ENCODE measurements at places on chromosomes 12 and 14.

GRCh38 chr12:49233842-49234526 lies 30.9 kb upstream of the TUBA1C start:
- no peak for DNase-seq

DNA sequence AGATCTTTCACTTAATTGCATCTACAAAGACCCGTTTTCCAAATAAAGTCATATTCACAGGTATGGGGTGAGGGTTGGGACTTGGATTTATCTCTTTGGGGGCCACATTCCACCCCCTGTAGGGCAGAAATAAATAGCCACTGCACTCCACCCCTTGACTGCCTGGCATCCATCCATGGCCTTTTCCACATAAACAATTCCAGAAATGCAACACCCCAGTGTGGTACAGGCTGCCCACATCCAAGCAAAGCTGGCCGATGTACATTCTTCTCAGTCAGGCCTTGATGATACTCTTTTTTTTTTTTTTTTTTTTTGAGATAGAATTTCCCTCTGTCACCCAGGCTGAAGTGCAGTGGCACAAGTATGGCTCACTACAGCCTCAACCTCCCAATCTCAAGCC lies 12.9 kb downstream of the DGLUCY start:
- DNase-seq: no peak

- no peak for DNase-seq
These were observed 1353.2 kb downstream of the AACS start for GRCh38 chr12:126418400-126418799.

- no peak for DNase-seq
These were observed 78.8 kb upstream of the EVL start for GRCh38 chr14:99986396-99986795.

GRCh38 chr14:74425525-74426201 lies 347 bp downstream of the SYNDIG1L start:
- DNase-seq: no peak

DNA sequence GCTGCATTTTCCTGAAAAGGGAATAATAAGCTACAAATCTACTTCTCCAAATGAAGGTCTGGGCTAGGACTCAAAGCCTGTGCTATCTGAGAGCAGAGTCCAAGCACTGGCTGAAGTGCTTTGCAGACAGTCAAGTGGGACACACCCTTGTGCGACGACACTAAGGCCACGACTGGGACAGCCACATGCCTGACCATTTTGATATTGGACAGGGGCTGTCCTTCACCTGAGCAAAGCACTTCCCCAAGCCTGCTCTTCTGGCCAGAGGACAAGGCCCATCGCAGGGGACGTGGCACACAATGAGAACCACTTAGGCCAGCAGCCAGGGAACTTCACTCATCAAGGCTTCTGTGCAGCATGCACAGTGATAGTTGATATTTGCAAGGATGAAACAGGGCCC lies 71.4 kb downstream of the RBM19 start:
- no peak for DNase-seq

- DNase-seq: no peak
These were observed 21.9 kb downstream of the WIF1 start for GRCh38 chr12:65099182-65099581.

GRCh38 chr14:100727086-100727872 lies 587 bp downstream of the DLK1 start:
- DNase-seq: no peak

- no peak for DNase-seq
These were observed 397 bp downstream of the BDKRB1 start for GRCh38 chr14:96256407-96256806.

DNA sequence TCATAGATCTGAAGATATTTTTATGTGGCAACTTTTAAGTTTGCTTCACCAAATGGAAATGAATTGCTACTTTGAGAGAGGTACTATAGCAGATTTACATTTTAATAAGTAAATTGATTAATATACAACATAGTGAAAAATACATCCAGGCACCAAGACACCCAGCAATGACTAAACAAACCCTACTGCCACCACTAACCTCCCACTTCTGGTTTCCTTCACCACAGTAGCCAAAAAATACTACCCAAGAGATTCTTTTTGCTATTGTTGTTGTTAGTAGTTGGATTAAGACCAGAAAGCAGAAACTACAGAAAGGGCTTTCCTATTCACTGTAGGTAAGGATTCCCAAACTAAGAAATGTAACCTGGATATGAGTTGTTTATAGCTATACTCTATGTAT lies 54.1 kb downstream of the COCH start:
- no peak for DNase-seq

GRCh38 chr14:67241411-67242167 lies at the start of gene PALS1:
Gene PALS1 (plus strand): TSS chr14:67241435. CDS start chr14:67279171, 37,736 bp downstream.
- no peak for DNase-seq

DNA sequence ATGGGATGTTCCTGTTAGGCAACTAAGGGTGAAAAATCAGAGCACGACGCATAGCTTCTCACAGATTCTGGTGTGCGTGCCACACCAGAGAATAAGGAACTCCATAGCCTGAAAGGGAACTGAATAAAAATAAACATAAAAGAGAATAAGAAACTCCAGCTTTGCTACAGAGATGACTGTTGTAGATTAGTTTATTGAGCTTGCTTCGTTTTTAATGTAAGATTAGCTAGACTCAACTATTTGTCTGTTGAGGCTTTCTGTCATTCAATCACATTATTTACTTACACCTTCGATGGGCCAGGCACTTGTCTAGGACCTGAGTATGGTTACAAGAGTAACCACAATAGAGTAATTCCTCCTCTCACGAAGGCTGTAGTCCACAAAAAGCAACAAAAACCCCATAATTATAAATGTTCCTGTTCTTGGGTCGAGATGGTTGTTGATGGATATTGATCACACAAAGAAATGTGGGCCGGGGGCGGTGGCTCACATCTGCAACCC lies 807 bp upstream of the ZCCHC8 start:
- DNase-seq: no peak

GRCh38 chr14:51733147-51733546 lies 81.4 kb downstream of the FRMD6 start:
- no peak for DNase-seq

- DNase-seq: no peak
These were observed 184.7 kb downstream of the MED13L start for GRCh38 chr12:116092776-116093175.

- DNase-seq: no peak
These were observed 82.3 kb downstream of the GTF2A1 start for GRCh38 chr14:81138429-81138828.

- peak; percentile 32 for DNase-seq
These were observed 51.5 kb downstream of the MED13L start for GRCh38 chr12:116226026-116226425.

DNA sequence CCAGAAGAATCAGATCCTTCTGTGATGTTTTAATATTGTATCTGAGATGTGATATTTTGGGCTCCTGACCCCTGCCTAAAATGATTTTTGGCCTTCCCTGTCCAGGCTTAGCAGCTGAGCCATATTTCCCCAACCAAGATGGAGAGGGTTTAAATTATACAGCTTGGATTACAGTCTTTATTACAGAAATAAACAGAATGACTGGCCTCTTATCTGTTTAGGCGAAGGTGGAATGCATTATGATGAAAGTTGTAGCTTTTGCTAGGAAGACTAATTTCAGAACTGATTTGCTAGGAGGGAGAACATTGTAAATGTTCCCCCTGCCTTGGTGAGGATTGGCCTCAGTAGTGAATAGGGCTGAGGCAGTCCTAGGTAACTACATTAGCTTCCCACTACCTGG lies 23.3 kb downstream of the BMAL2 start:
- no peak for DNase-seq

DNA sequence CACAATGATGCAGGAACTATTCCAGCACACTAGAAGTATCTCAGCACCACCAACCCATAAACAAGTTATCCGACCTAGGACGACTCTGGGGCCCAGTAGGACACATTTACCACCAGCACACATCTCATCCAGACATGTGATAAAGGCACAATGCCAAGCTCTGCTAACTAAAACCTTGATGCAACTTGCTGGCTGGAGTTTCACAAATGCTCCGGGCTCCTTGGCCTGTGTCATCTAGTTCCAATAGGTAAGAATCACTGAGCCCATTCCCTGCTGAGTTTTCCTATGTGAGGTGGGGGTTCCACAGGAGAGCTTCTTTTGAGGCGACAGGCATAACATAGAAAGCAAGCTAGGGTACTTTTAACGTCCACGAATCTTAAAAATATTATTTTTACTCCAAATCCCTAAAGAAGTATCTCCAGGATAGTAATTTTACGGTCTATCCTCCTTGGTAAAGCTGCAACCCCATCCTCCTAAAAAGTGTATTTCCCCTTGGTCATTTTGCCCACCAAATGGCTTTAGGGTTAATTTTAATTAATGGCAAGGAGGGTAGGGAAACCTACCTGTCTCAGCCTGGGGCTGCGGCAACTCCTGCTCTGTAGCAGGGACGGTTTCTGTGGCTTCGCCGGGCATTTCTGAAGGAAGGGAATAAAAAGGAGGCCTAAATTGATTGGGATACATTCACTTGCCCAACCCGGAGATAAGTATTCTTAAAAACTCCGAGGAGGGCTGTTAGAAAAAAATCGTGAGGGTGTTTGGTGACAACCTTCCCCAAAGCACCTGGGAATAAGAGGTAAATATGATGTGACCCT lies 1.0 kb downstream of the NACA start:
- DNase-seq: peak; percentile 4

DNA sequence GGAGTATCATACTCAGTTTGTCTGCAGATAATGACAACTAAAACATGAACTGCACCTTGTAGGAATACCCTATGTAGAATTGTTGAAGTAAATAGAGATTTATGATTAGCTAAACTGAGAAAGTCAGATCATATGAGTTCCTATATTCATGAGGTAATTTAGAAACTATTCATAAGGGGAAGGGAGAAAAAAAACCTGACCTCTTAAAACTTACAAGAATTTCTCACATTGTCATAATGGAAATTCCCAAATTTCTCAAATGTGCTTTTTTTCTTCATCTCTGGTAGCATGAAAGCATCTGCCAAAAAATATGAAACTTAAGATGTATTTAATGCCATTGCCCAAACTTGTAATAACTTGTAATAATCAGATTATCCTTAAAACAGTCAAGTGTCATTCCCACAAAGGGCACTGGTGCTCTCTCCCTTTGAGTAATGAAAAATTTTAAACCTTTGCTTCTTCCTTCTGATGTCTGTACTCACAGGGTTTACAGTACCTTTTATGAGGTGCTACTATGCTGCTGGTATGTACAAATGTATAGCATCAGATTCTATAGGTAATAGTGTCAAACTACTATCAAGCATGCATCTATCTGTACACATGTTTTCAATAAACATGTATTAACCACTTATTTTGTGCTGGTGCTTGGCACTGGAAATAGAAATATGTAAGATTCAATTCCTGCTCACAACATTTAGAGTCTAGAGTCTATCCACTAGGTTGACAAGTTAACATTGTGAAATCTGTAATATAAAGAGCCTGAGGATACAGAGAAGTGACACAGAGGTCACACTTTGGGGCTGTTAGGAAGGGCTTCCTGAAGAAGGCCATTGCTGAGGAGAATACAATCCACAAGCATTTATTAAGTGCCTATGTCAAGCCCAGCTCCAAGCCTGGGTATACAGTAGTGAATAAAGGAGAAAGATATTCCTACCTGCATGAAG lies 17.4 kb upstream of the DRAM1 start:
- no peak for DNase-seq

- no peak for DNase-seq
These were observed 126.8 kb upstream of the MAX start for GRCh38 chr14:65228956-65229747.

DNA sequence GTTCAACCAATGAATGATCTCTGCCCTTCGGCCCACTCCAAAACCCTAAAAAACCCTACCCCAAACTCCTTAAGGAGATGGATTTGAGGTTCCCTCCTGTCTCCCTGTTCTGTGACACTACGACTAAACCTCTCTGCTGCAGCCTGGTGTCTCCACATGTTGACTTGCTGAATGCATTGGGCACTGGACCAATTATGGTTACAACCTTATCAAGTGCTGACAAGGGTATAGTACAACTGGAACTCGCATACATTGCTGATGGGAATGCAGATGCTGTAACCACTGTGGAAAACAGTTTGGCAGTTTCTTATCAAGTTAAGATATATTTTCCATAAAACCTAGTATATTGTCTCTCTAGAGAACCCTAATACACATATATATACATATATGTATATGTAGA lies 6.3 kb upstream of the DICER1 start:
- no peak for DNase-seq

DNA sequence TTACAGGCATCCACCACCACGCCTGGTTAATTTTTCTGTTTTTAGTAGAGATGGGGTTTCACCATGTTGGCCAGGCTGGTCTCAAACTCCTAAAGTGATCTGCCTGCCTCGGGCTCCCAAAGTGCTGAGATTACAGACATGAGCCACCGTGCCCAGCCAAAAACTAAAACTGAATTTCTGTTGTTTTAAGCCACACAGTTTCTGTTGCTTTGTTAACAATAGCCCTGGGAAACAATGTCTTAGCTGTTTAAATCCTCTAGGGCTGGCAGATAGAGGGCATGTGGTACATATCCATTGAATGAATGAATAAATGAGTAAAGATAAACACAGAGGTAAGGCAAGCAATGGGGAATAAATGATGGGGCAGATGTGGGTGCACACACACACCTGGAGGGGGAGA lies 8.0 kb upstream of the EIF5 start:
- no peak for DNase-seq

DNA sequence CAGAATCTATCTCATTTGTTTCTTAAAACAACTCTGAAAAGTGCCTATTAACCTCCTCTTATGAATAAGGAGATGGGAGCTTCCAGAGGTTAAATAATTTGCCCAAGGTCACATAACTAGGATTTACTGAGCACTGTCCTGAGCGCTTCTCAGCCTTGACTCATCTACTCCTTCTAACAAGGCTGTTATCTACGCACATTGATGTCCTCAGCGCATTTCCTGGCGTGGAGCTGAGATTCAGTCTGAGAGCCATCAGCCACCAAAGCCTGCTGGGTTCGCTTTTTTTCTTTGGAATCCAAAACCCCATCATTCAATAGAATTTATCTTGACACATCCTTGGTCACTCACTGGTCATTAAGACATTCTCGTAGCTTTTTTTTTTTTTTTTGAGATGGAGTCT lies 29.3 kb downstream of the AK7 start:
- DNase-seq: no peak

DNA sequence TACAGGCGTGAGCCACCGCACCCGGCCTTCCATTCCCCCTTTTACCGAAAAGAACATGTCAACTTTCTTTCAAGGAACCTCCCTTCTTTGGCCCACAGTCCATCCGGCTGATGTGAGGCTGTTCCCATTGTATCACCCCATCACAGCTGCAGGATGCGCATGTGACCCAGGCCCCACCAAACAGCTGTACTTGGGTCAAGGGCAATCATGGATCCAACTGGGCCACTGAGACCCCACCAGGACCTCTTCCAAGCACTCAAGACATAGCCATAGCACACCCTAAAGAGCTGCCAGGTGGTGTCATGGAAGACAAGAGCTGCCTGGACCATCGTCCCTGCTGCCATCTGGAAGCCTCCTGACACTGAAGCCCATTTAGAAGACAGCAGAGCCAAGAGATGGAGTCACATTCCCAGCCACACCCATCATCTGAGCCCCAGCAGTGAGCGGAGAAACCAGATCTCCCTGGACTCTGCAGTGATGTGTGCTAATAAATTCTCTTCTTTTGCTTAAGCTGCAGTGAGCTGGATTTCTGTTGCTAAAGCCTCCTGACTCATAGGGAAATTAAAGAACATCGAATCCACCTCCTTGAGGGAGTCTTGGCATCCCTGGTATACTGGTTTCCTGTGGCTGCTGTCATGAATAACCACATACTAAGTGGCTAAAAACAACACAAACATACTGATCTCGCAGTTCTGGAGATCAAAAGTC lies 105.6 kb downstream of the KSR2 start:
- DNase-seq: no peak

GRCh38 chr12:103632554-103633216 lies 45.6 kb downstream of the STAB2 start:
- peak; percentile 75 for DNase-seq

GRCh38 chr12:32476446-32476845 lies 77.1 kb downstream of the FGD4 start:
- DNase-seq: no peak

Data from NCI-H774 (cell line).